ENCODE measurements at places on chromosomes 1 and 21. TPM values are rescaled to one million over a fixed set of nuclear protein-coding genes. Genes with fewer than 3 reads are reported as not detected.

- DNase-seq = no peak
Observed at GRCh38 chr1:171912509-171913175, 71.3 kb downstream of the DNM3 start.

DNA sequence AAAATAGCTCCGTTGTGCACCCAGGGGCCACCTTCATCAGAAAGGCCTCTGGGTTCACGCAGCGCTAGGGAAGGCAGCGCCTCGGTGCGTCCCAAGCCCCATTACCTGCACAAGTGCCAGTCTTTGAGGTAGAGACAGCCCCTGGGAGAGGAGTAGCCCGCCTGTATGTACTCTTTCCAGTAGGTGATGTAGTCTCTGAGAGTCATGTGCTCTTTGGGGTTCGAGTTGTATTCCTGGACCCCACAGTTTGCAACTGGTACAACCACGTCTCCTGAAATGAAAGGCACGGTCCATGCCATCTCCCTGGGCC is 601 bp downstream of the JMJD4 start:
- no peak for DNase-seq

KRTAP13-2 gene
- polyA plus RNA-seq = not detected

- DNase-seq = no peak
Observed at GRCh38 chr1:206685334-206685768, 646 bp downstream of the MAPKAPK2 start.

GRCh38 chr1:221690858-221691257 is 51.0 kb downstream of the DUSP10 start:
- no peak for DNase-seq

DNA sequence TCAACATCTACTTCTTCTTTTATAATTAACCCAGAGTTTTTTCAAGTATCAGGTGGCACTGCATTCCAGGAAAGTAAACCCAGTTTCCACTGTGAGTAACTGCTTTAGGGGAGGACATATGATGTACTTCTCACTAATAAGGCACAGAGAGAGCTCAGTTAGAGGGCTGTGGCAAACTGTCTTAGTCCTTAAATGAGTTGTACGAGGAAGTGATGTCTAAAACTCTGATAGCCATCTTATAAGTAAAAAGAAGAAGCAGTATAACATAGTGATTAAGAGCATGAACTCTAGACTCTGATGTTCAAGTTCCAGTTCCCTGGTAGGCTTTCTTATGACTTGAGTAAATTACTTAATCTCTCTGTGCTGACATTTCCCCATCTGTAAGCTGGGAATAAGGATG is 58.7 kb upstream of the PTGS2 start:
- peak; percentile 29 for DNase-seq

- DNase-seq = peak; percentile 79
Observed at GRCh38 chr1:93845538-93846205, 33.3 kb downstream of the DNTTIP2 start.

GRCh38 chr1:207088701-207089626 is at the start of gene C4BPB:
C4BPB (plus strand) TSS chr1:207088860; CDS start chr1:207089532, 672 bp downstream.
- DNase-seq = peak; percentile 39

HCRTR1 gene
- polyA plus RNA-seq = not detected

SLC2A5 gene
- polyA plus RNA-seq = 0.75 TPM

SERPINC1 gene
- polyA plus RNA-seq = 0.23 TPM

- DNase-seq = no peak
Observed at GRCh38 chr21:27721675-27722074, 754.8 kb upstream of the ADAMTS5 start.

ARTN gene
- not detected for polyA plus RNA-seq

GRCh38 chr1:100449477-100449876 is 88.5 kb upstream of the GPR88 start:
- DNase-seq = no peak

GRCh38 chr1:160030657-160031364 is 979 bp downstream of the PIGM start:
- DNase-seq = no peak

- DNase-seq = no peak
Observed at GRCh38 chr1:33364565-33364918, 43.6 kb upstream of the A3GALT2 start.

HES3 gene
- not detected for polyA plus RNA-seq

DNA sequence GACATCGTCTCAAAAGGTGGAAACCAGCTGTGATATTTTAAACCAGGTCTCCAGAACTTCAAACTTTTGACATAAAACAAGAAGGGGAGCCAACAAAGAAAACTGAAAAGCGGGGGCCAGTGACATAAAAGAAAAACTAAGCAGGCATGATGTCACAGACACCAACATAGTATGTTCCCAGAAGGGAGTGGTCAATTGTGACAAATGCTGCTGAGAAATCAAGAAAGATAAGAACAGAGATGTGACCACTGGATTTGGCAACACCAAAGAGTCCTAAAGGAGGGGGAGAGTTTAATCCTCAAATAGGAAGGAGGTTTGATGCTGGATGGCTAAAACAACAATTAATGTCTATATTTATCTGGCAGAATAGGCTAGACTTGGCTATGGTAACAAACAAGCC is 2.3 kb upstream of the RNF19B start:
- no peak for DNase-seq

DNA sequence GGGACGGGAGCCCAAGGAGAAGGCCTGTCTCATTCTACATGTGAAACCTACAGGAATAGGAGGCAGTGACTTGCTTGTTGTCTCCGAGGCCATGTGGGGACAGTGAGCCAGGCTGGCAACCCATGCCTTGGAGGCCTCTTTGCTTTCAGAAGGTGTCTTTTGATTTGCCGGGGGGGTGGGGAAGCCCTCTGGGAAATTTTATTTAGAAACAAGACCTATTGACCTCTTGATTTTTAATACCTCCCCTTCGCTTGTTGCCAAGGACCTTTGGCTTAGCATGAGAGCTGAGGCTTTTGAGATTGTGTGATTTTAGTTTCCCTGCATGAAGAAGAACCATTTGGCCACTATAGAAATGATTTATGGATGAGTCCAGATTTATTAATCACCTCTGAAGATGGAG is 4.1 kb downstream of the ARMH1 start:
- no peak for DNase-seq

DNA sequence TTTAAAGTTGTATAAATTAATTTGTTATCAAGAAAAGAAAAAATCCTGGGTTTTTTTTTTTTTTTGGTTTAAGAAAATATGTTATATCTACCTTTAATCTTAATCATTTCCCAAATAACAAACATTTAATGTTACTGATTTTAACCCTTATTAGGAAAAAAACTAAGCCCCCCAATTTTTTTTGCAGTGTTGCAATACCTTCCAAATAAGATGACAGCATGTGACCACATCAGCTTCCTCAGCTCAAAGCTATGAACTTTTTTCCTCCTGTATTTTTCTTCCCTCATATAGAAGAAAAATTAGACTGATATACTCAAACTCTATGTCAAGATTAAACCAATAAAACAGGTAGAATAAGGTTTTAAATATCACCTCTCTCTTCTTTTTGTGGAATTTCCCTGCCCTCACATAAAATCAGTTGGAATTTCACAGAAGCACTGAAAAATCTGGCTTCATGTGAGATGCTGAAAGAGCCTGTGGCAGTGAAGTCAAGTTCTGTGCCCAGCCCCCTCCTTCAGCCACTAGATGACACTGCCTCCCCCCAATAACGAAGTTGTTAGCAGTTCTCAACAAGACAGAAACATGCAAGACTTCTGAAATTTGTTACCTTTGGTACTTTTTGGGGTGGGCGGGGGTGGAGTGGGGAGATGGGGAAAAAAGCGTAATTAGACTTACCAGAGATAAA is 9.6 kb upstream of the SMYD2 start:
- DNase-seq = no peak

DNA sequence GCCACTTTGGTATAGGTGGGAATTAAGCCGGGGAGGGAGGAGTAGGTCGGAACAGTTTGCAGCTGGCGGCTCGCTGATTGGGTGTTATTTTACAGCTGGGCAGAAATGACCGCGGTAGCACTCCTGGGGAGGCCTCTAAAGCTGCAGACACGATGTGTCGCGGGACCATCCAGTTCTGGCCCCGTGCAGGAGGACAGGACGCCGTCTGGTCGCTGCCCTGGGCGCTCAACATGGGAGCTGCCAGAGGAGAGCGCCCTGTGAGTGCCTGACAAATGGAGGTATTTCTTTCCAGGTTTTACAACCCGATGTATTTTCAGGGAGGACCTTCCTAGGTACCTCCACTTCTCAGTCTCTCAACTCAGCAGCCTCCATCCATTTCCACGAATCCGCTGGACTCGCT is 46.2 kb downstream of the CDC7 start:
- no peak for DNase-seq

DNA sequence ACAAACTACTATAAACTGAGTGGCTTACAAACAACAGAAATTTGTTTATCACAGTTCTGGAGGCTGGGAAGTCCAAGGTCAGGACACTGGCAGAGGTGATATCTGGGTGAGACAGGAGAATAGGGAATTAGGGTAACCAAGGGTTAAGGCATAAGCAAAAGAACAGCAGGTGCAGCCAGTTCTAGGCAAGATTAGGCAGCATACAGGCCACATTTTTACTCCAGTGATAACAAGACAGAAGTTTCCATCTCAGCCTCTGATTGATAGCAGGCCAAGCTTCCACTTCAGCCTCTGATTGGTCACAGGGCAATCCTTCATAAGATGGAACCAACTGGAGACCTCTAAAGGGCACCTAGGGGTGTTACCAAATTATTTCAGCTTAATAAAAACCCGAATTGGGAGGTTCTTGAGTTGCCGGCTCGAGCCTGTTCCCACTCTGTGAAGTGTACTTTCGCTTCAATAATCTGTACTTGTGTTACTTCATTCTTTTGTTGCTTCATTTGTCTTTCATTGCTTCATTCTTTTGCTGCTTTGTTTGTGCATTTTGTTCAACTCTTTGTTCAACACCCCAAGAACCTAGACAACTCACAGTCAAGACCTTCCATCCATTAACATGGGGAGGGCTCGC is 185.6 kb downstream of the TOMM20 start:
- no peak for DNase-seq

GRCh38 chr1:37156646-37157045 is 122.3 kb upstream of the GRIK3 start:
- no peak for DNase-seq

DNA sequence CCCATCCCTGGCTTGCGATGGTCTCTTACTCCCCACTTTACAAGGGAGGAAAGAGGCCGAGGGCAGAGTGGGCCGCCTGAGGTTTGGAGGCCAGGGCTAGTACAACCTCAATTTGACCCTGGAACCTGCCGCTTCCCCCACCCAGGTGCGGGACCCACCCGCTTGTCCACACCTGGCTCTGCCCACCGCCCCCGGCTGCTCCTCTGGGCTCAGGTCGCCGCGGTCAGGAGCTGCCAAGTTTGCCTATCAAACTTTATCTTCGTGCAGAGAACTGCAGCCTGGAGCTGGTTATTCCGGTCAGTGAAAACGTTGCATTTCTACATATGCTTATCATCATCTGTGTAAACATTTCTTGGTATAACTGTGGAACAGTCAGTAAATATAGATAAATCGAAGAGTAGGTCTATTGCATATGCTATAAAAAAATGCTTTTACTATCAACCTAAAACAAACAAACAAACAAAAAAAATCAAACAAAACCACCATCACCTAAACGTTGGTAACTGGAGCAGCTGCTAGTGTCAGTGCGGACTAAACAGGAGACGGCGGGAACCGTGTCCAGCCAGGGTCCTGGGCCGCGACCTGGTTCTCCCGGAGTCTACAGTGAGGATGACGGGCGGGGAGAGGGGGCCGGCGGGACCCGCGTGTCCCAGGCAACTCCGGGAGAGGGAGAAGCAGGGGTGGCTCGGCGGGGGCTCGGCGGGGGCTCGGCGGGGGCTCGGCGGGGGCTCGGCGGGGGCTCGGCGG is 906 bp upstream of the ADARB1 start:
- DNase-seq = no peak

GRCh38 chr1:47696404-47696736 is 258.5 kb downstream of the FOXD2 start:
- DNase-seq = no peak

- DNase-seq = no peak
Observed at GRCh38 chr1:241994171-241994570, 4.7 kb downstream of the MAP1LC3C start.

GRCh38 chr1:106027871-106028270 is 1028.6 kb upstream of the PRMT6 start:
- DNase-seq = no peak

DNA sequence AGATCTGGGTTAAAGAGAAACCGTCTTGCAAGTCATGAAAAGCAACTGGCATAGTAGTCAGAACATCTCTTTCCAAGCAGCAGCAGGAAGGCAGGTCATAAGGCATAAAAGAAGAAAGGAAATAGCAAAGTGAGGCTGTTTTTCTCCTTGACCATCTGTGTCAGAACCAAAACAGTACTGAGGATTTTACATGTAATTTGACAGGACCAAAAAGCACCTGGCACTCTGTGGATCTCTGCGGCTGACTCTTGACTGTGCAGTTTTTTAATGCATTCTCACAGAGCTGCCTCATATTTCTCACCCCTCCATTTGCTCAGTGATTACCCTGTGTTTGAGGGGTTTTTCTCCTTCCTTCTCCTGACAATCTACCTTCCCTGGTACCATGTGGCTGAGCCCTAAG is 17.7 kb downstream of the TBX15 start:
- DNase-seq = no peak

DNA sequence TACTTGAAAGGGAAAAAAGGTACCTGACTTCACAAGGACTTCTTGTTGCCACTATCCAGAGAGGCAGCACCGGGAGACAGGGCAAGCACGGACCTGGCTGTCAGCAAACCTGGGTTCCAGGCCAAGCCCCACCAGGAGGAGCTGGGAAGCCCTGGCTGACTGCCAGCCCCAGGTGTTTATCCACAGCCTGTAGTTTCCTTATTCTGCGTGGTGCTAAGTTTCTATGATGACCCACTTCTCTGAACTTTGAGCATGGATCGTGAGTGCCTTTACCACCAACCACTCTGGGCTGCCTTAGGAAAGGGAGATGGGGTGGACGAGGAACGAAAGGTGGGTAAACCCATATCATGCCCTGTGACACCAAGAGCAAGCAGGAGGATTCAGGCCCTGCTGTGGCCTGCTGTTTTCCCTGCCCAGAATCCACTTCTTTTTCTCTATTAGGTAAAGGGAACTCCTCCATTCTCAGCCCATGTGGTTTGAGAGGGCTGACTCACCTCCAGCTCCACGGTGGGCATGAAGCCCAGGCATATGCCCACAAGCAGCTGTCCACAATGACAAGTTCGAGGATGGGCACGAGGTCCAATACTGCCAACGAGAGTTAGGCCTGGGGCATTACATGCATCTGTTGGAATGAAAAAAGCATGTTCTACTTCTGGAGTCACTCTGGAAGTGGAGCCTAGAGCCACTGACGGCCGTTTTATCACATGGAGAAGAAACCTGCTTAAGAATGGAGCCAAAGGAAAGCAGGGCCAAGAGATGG is 20.3 kb downstream of the TSPAN2 start:
- DNase-seq = no peak

WDR64 gene
- polyA plus RNA-seq = not detected

DNA sequence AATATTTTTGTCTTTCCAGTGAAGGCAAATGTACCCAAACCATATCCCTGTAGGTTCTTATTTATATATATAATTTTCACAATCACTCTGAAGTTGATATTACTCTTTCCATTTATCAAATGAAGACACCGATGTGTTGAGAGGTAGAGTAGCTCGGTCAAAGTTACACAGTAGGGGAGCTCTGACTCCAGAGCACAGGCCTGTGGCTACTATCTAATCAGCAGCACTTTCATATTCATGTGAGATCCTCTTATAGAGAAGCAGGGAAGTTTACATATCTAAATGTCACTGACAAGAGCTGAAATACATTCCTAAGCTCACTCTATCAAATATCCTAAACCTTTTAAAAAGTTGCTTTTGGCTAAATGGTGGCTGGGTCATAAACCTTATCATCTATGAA is 241.1 kb upstream of the B3GALT2 start:
- no peak for DNase-seq

INAVA gene
- polyA plus RNA-seq = not detected

- DNase-seq = peak; percentile 69
Observed at GRCh38 chr1:21439721-21440629, at the start of gene NBPF3. NBPF3 (plus strand) TSS chr1:21440137; CDS start chr1:21445087, 4,950 bp downstream.

GRCh38 chr1:205570173-205570501 is 61.7 kb downstream of the ELK4 start:
- DNase-seq = no peak

Data from CD14-positive monocyte (primary cell).